Type B pancreatic cell (in vitro differentiated cells): ENCODE measurements at places on chromosomes 6 and 20. TPM values are rescaled to one million over a fixed set of nuclear protein-coding genes. Genes with fewer than 3 reads are reported as not detected.

SLC35D3 gene
- total RNA-seq, result 0.41 and 0.50 TPM in 2 replicates

RALGAPB gene
- total RNA-seq, result 38.2 and 39.6 TPM in 2 replicates

HLA-DPA1 gene
- total RNA-seq, result 1.3 and 2.6 TPM in 2 replicates

ZSCAN23 gene
- total RNA-seq, result 10.3 and 11.2 TPM in 2 replicates

DEF6 gene
- 6.2 and 12.1 TPM in 2 replicates for total RNA-seq

LRP11 gene
- total RNA-seq, result 56.6 and 66.4 TPM in 2 replicates

LPA gene
- 0.31 and 0.56 TPM in 2 replicates for total RNA-seq

MACROD2 gene
- 5.9 and 6.7 TPM in 2 replicates for total RNA-seq

PKIB gene
- total RNA-seq, result 31.7 and 56.8 TPM in 2 replicates

SAMD10 gene
- total RNA-seq, result 7.4 and 16.9 TPM in 2 replicates

ELOVL4 gene
- total RNA-seq, result 9.1 and 11.5 TPM in 2 replicates

MRAP2 gene
- 0.74 and 1.4 TPM in 2 replicates for total RNA-seq

POU5F1 gene
- total RNA-seq, result not detected in 2 replicates

XKR7 gene
- 4.2 and 4.9 TPM in 2 replicates for total RNA-seq

KIZ gene
- 13.8 and 15.5 TPM in 2 replicates for total RNA-seq

IL17F gene
- total RNA-seq, result not detected in 2 replicates

UQCC2 gene
- total RNA-seq, result 79.5 and 98.8 TPM in 2 replicates

HCRTR2 gene
- total RNA-seq, result 0.27 TPM in 1 of 2 replicates, not detected in the other

MATN4 gene
- 0.75 TPM in 1 of 2 replicates, not detected in the other for total RNA-seq

SRMS gene
- not detected in 2 replicates for total RNA-seq

OVOL2 gene
- 7.3 and 17.5 TPM in 2 replicates for total RNA-seq

IP6K3 gene
- 0.75 TPM in 1 of 2 replicates, not detected in the other for total RNA-seq

ASIP gene
- total RNA-seq, result 1.1 TPM in 1 of 2 replicates, not detected in the other

ATXN1 gene
- total RNA-seq, result 33.7 and 35.1 TPM in 2 replicates

PTGIS gene
- total RNA-seq, result 4.6 and 33.3 TPM in 2 replicates

TMEM200A gene
- 18.4 and 19.2 TPM in 2 replicates for total RNA-seq

CD24 gene
- 807 and 1,512 TPM in 2 replicates for total RNA-seq

SPATS1 gene
- total RNA-seq, result not detected in 2 replicates

GPX5 gene
- total RNA-seq, result not detected in 2 replicates

TMEM217 gene
- total RNA-seq, result 1.1 and 1.3 TPM in 2 replicates

CLVS2 gene
- 0.62 and 0.75 TPM in 2 replicates for total RNA-seq

PPP1R10 gene
- total RNA-seq, result 84.3 and 116 TPM in 2 replicates

PTK7 gene
- total RNA-seq, result 115 and 155 TPM in 2 replicates

FOXF2 gene
- total RNA-seq, result 2.1 and 8.1 TPM in 2 replicates

L3MBTL3 gene
- 16.6 and 23.8 TPM in 2 replicates for total RNA-seq

WFDC10A gene
- not detected in 2 replicates for total RNA-seq

CENPW gene
- total RNA-seq, result 22.5 and 42.0 TPM in 2 replicates

SLC35B2 gene
- 39.6 and 46.1 TPM in 2 replicates for total RNA-seq

OR2B6 gene
- total RNA-seq, result not detected in 2 replicates

CST4 gene
- total RNA-seq, result 2.1 and 56.8 TPM in 2 replicates

CDC25B gene
- total RNA-seq, result 34.8 and 51.1 TPM in 2 replicates

EDEM2 gene
- 27.3 and 33.1 TPM in 2 replicates for total RNA-seq

DOK5 gene
- total RNA-seq, result 2.2 and 26.9 TPM in 2 replicates

RBM24 gene
- total RNA-seq, result 0.88 and 4.2 TPM in 2 replicates

ARFGEF3 gene
- total RNA-seq, result 24.0 and 31.7 TPM in 2 replicates

SLC16A10 gene
- 16.9 and 25.6 TPM in 2 replicates for total RNA-seq

UBD gene
- total RNA-seq, result 12.6 and 24.6 TPM in 2 replicates

ENPP3 gene
- 0.07 and 0.82 TPM in 2 replicates for total RNA-seq

FAM83D gene
- 11.7 and 23.1 TPM in 2 replicates for total RNA-seq

TXLNB gene
- 0.22 TPM in 1 of 2 replicates, not detected in the other for total RNA-seq

ULBP3 gene
- total RNA-seq, result 4.4 and 12.4 TPM in 2 replicates
